ENCODE measurements at places on chromosomes 7 and 10.
A peak's percentile ranks its signal among the peaks of the same experiment; 100 is the strongest.

DNA sequence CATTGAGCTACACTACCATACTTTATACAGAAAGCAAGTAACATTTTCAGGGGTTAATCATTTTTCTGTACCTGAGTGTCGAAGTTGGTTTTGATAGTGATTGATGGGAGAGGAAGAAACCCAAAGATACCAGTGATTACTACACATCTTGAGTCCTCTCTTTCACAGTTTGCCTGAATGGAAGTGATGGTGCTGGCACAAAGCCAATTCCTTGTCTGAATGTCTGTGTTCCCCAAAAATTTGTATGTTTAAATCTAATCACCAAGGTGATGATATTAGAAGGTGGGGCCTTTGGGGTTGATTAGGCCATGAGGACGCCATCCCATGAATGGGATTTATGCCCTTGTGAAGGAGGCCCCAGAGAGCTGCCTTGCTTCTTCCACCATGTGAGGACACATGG is 696.9 kb upstream of the ANKRD30A start:
- no peak for DNase-seq

DNA sequence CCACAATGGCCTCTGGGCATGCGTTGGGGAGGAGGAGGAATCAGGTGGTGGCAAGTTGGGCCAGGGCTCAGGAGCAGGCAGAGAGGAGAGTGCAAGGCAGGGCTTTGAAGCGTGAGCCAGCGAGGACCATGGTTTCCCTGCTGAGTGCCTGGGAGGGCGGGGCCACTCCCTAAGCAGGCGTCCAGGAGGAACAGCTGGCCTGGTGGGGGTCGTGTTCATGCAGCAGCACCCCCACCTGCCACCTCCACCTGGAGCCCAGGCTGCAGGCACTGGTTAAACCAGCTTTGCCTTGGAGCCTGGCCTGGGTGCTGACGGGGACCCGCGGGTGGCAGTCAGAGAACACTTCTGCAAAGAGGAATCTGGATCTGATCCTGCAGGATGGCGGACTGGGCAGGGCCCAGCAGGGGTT is 24.2 kb upstream of the AQP1 start:
- DNase-seq, result no peak

- DNase-seq, result no peak
Measured at GRCh38 chr10:106793617-106794016, 370.9 kb downstream of the SORCS1 start.

DNA sequence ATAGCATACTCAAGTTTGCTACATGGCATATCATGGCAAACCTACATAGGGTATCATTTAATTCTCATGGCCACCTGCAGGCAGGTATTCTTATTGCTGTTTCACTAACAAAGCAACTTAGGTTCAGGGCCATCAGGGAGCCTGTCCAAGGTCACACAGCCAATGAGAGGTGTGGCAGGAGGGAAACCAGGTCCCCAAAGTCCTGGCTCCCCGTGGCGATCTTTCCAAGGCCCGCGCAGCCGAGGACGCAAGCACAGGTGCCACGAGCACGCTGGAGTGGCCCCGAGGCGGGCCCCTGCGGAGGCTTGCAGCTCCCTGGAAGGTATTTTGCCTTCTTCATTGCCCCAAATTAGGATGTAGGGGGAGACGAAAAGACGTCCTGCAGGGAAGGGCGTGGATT is 20.8 kb downstream of the PRKAG2 start:
- no peak for DNase-seq

DNA sequence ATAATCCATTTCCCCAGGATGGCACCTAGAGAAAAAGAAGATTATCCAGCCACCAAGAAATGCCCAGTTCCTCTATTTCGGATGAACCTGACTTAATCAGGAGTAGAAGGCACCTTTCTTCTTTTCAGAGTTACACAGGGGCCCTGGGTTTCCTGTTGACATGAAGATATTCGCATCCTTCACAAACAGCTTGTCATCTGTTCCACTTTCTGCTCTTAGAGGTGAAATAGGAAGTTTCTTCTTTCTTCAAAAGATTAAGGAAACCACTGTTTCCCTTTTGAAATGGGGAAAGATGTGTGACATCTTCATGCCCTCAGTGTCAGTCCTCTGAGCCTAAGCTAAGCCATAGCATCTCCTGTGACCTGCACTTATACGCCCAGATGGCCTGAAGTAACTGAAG is 39.1 kb upstream of the RAB18 start:
- no peak for DNase-seq

GRCh38 chr10:49446031-49446430 is 50.1 kb upstream of the DRGX start:
- DNase-seq, result peak; percentile 6
